ENCODE measurements at places on chromosomes 3 and 15.

DNA sequence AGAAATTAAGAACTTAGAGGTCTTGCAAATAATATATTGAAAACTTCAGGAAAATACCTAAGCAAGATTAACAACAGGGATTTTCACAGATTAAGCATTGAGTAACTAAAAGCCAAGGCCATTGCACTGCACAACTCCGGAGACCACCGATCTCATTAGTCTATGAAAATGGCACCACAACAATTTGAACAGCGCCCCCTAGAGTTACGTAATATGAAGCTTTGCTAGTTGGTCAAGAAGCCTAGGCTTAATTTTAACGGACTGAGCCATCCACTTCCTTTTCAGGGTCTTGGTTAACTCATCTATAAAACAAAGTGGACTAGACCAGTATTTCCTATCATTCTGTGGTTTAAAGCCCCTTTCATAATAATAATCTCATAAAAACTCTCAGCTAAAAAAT, 24.8 kb downstream of the TMEM212 start:
- DNase-seq, result no peak

- DNase-seq, result no peak
Observed at GRCh38 chr15:101099183-101099582, 152.7 kb downstream of the CHSY1 start.

DNA sequence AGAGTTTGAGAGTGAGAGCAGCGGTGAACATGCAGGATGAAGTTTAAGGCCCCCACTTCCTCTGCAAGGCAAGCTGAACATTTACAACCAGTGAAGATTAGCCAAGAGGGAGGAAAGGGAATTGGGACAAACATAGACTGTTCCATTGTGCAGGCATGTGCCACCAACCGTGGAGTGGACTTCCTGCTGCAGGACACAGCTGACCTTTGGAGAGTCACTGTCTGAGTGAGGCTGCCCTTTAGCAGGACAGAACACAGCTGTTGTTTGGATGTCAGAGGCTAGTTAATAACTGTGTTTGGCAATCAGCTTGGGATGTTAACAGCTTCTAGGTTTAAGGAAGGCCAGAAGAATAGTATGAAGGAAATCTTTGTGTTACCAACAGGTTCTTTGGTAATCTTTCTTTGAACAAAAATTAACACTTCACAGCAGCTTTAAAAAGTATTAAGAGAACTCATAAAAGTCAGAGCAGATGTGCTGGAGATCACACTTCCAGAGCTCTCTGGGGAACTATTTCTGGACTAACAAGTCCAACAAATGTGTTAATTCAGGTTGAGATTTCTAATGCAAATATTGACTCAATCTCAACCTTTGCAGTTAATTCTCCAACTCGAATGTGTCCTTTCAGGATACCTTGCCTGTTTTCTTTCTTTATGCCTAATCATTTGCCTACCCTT, 31.4 kb downstream of the CTDSPL start:
- peak; percentile 54 for DNase-seq

- no peak for DNase-seq
Observed at GRCh38 chr15:85780225-85780985, 14.3 kb downstream of the KLHL25 start.

DNA sequence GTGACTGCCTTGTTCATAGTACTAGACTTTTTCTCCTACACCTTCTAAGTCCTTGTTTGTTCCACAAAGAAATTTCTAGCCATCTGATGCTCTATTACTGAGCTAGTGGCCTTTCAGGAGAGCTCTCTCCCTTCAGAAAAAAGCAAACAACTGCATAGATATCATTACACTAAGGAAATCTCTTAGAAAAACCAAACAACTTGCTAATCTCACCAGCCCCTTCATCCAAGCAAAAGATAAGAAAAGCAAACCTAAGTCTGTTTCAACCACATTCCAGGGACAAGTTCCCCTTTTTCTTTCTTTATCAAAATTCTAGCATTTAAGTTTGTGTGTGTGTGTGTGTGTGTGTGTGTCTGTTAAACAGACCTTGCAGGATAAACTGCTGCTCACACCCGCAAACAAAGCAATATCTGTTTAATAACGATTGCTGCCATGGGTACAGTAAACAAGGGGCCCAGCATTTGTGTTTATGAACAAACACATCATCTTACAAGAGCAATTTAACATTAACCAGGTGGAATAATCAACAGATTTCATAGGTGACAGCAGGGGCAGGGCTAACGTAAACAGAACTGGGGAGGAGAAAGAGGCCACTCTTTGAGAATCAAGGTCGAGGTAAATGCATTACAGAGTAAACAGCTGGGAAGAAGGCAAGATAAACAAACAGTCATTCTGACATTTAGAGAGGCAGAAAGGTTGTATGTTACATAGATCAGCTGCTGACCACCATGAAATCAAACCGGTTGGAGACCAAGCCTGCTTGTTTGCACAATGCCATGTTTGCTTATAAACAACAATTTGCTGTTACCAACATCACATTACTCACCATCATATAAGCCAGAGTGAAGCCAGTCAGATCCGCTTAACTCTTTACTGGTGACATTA, 375.1 kb downstream of the FOXP1 start:
- DNase-seq, result peak; percentile 19

DNA sequence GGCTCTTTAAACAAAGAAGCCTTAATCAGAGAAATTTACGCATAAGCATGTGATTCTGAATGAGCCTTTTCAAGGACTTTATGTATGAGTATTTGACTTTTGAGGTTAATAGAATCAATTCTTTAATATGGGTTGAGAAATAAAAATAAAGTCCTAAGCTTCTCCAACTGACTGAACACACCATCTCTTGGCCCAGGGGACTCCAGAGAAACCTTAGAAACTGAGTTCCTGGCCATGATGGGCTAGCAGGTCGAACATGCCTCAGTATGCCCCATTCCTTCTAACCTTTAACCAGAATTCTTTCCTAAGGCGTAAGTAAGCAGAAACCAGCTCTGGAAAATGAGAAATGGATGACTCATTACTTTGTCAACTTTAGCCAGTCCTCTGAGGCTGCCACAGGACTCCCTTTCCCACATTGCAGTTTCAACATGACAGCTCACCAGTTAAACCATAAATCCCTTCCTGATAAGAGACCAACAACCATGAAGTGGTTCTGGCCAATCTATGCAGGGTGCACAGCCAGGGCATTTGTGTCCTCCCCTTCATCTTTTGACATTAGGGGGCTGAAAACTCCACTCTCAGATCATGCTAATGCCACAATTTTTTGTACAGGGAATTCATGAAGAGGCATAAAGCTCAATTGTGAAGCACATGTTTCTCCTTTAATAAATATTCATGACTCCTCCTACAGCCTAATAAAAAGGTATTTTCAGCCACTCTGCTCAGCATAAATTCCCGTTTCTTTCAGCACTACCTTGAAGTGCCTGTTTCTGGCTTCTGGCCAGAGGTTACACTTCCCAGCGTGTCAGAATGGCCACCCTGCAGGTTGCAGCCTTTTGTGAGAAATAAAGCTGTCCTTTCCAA, 33.3 kb downstream of the TM4SF18 start:
- DNase-seq, result peak; percentile 23

DNA sequence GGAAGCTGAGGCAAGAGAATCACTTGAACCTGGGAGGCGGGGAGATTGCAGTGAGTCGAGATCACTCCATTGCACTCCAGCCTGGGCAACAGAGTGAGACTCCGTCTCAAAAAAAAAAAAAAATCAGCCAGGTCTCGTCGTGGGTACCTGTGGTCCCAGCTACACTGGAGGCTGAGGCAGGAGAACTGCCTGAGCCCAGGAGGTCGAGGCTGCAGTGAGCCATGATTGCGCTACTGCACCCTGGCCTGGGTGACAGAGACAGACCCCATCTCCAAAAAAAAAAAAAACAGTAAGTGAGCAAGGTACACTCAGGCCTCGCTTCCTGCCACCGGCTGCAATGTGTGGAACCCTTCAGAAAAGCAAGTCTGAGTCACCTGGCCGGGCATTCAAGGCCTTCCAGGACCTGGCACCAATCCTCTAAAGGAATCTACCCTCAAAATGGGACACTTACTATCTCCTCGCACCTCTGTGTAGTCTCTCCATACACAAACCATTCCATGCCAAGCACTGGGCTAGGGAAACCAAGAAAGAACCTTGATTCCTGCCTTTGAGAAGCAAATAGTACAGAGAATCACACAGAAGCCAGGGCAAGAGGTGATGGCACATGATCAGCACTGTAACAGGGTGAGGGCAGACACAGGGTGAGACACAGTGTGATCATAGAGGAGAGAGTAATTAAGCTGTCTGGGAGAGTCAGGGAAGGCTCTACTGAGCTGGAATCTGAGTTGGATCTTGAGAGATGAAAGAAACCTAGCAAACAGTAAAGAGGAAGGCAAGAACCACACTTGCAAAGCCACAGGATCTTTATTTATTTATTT, 9.7 kb downstream of the SCAMP2 start:
- DNase-seq, result no peak

Measured in HuH-7 (cell line).